ENCODE measurements at places on chromosomes 7 and 10.

- DNase-seq: no peak
These were observed 325.5 kb downstream of the GRID1 start for GRCh38 chr10:86041116-86041515.

DNA sequence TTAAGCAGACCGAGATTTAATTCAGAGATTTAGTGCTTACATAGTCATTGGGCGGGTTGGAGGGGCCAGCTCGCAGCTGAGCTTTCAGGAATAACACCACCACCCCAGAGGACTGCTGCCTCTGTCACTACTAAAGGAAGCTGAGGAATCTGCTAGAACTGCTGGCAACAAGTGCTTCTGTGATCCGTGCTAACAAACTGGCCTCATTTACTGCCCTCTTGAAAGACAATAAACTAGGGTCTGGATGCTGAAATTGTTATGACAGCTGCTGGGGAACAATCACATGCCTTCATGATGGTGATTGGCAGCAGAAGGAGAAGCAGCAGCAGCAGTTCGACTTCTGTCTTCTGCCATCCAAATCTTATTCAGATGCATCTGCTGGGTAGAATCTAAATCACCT is 285.5 kb upstream of the TAC1 start:
- no peak for DNase-seq

- DNase-seq: no peak
These were observed 658.4 kb upstream of the CELF2 start for GRCh38 chr10:10359263-10359662.

GRCh38 chr7:99243751-99244337 is 28.8 kb upstream of the MYH16 start:
- no peak for DNase-seq

DNA sequence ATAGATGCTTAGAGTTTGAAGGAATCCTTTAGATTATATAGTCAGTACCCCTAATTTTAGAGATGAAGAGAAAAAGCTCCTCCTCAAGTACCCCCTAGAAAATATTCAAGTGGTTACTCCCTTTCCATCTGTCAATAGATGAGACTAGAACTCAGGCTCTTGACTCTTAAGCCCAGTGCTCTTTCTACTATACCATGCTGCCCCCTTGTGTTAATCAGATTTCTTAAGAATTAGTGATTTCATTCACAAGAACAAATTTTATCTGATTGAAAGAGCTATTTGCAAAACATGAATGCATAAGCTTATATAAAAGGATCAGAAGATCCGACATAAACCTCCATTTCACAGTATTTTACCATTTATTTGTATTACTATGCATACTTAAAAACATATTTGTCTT is 179.3 kb downstream of the TFEC start:
- DNase-seq: no peak

Measured in stimulated activated CD8-positive, alpha-beta memory T cell treated with anti-CD3 and anti-CD28 coated beads, Interleukin-15, amount 100 ng/mL, for 1 hour (primary cell).